ENCODE measurements at places on chromosomes 2 and 18. TPM values are rescaled to one million over a fixed set of nuclear protein-coding genes. Genes with fewer than 3 reads are reported as not detected.

The SOCS6 gene
- 22.4 TPM for total RNA-seq

The NPHP1 gene
- total RNA-seq: 11.9 TPM

GRCh38 chr18:12608301-12608700 is 49.6 kb downstream of the SPIRE1 start:
- DNase-seq: peak; percentile 13

The GLB1L gene
- 15.8 TPM for total RNA-seq

The MBD2 gene
- total RNA-seq: 30.9 TPM

All from NCI-H460 (cell line).